Retinal pigment epithelial cell (primary cell): ENCODE measurements at places on chromosomes 3 and 15.

DNA sequence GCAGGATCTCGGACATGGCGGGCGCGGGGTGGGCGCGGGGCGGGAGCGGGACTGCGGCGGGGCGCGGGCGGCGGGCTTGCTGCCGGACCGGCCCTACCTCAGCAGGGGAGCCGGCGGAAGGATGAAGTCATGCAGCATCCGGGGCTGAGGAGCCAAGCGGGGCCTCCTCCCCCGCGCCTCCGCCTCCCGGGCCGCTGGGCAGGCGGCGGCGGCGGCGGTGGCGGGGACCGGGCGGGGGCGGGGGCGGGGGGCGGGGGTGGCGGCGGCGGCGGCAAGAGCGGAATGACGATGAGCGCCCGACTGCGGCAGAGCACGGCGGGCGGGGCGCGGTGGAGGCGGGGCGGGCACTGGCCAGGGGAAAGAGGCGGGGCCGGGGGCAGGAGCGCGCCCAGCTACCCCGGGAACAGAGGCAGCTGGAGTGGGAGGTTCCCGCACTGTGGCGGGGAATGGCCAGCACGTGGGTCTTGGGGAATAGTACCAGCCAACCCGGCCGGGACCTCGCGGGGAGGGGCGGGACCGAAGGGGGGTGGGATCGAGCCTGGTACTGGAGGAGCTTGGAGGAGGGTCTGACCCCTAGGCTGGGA lies at the start of gene CAMK2N2:
Gene CAMK2N2, minus strand, starts transcription at position 284 of the 584 bp plus-strand sequence. Its CDS starts 268 bp downstream, at position 16.
- DNase-seq = no peak

- DNase-seq = no peak
Observed at GRCh38 chr15:80579611-80580010, 115.5 kb upstream of the ABHD17C start.

GRCh38 chr3:196149831-196150301 lies 61.3 kb downstream of the ZDHHC19 start:
- DNase-seq = no peak

DNA sequence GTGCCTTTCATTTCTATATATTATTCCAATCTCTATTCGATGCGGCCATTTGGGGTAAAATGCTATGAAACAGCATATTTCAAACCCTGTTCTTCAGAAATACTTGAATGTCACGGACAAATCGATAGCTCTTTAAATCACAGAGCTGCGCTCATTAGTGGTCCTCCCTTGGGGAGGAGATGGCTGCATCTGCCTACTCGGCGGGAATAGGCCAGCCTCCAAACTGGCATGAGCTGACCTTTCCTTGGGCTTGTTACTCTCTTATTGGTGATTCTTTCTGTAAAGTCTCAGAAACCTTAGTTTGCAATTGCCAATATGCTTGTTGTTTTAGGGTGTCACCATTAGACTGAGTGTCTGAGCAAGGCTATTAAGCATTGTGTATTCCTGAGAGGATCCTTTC lies 120.9 kb downstream of the BDH1 start:
- DNase-seq = no peak

GRCh38 chr3:54772051-54772450 lies 155.8 kb downstream of the LRTM1 start:
- DNase-seq = no peak

GRCh38 chr3:167162083-167162482 lies 218.0 kb downstream of the ZBBX start:
- DNase-seq = no peak

DNA sequence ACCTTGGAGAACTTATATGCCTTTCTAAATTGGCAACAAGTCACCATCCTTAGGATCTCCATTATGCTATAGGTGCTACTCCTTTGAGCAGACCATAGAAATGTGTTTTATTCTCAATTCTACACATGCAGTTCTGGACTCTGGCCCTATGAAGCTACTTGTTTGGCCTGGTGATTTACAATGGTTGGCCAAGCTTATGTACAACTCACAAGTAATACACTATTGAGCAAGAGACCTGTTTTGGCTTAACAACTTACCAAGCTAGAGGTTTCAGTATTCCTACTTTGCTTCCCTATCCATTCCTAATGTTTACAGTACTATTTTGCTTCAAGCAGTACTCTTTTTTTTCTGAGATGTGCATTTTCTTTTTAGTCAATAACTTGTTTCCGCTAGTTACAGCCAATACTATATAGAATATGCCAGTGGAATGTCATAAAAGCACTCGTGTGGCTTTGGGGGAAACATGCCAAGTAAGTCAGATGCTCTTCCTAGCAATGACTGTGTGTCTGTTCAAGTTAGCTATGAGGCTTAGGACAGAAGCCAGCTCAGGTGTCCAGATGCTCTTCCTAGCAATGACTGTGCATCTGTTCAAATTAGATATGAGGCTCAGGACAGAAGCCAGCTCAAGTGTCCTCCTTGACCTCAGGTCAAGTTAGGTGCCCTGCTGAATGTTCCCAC lies 174.9 kb upstream of the SEMA6D start:
- no peak for DNase-seq
